Breast epithelium (tissue), 4 donors: ENCODE measurements at places on chromosomes 12 and 14. TPM values are rescaled to one million over a fixed set of nuclear protein-coding genes. Genes with fewer than 3 reads are reported as not detected.
A peak's percentile ranks its signal among the peaks of the same experiment; 100 is the strongest.

DNA sequence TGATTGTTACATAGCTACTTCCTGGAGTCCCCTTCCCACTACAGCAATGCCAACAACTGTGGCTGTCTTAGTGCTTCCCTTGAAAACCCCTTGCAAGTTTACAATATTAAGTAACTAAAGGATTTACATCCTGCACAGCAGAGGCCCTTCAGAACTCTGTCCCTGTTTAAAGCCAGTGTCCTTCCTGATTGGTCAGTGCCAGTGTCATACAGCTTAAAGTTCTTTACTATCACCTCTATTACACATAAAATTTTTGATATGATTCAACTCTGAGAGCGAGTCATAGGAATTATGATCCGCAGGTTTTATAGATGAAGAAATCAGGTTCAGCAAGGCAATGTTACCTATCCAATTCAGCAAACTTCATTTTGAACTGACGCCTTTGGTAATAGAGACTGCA is 91.4 kb upstream of the ALX1 start:
- DNase-seq: no peak

GRCh38 chr12:1994429-1995143 is 9.7 kb downstream of the DCP1B start:
- DNase-seq: no peak

DNA sequence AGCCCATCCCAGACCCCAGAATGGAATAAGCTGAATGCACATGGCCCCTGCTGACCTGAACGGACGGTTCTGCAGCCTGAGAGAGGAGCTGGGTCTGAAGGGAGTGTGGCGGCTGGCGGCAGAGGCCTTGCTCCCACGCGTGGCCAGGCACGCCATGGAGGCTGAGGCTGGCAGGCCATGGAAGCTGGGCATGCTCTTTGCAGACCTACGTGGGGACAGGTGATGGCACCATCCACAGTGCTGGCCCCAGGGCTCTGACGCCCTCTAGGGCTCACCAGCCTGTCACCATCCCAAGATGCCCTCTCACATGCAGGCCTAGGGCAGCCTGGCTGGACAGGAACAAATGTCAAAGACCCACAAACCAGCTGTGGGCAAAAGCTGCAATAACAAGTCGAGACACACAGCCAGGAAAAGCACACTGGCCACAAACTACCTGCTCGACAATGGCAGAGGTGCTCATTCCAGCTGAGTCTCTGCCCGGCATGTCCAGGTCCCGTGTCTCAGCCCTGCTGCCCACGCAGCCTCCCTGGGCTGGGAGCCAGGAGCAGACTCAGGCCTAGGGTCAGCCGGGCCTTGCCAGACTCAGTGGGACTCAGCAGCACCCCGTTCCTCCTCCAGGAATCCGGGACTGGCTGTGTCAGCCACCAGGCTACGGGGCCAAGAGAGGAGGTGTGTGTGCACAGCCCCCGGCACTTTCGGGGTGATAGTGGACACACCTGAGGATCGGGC is 19.7 kb downstream of the BTBD6 start:
- DNase-seq: no peak

DNA sequence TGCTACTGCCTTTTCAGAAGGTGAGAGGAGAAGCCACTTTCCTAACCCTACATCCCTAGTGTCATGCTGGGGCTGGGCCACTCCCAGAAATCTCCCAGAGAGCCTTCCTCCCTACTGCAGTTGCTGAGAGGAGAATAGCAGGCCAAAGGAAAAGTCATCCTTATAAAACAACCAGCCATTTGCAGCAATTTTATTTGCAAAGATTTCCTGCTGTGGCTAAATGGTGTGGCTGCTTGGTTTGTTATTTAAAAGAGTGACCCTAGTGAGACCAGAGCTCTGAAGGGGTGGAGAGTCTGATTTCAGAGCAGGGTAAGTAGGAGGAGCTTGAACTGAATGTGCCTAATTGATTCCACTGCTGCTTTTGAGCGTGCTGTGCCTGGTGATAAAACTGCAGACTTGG is 232.0 kb downstream of the GRIN2B start:
- DNase-seq: no peak

DNA sequence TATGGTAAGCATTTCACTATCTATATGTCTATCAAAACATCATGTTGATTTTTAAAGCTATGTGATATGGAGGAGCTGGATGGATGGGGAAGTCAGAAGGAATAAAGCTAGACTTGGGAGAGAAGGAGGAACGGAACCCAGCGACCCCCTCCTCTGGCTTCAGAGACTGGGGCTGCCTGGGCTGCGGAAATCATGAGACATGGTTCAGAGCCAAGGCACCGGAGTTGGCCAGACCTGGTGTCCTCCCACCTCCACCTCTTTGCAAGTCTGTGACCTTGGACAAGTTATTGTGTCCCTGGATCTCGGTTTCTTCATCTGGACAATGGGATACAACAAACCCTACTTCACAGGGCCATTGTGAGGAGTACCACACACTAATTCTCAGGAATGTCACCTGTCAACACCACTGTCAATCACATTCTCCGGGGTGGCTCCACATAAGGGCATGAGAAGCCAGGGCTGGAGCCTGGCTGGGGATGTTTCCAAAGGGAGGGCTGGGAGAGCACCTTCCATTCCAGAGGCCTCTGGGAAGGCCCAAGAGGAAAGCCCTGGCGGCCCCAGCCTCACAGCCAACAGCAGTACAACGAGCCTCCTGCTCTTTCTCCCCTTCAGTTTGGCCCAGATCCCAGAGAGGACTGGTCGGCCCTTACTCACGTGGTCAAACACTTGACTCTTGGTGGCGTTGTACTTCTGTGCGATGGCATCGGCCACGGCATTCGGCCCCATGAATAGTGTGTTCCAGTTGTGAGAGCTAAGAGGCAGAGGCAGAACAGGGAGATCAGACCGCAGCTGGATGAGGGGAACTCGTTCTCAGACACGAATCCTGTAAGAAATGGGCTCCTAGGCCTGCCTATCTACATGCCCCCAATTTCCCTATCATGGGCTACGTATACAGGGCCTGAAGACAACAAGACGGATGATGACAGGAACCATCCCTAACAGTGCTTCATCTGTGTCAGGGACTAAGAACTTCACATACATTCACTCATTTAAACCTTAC is 20.7 kb downstream of the RBM19 start:
- DNase-seq: no peak

The CCDC184 gene
- total RNA-seq: 0.44 TPM

The ORAI1 gene
- 6.0 TPM for total RNA-seq

The FAM90A1 gene
- total RNA-seq: 0.29 TPM

The FOXM1 gene
- total RNA-seq: 0.44 TPM

DNA sequence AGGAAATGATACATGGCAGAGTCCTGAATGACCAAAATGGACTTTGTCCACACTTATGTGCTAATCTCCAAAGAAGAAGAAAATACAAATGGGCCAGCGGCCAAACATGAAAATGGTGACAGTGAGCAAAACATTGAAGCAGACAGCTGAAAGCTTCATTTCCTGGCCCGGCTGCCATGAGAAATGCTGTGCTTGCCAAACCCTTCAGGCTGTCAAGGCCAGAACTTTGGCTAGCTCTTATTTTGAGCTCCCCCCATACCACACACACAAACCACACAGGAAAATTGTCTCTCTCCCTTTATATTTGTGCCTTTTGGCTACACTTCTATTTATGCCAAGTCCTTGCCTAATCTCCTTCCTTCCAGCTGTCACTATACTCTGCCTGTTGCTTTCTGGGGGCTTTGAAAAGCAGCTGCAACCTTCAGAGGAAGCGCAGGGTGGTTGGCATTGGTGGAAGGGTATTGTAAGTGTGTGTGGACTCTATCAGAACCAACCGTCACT is 323.8 kb downstream of the RAD51B start:
- peak; percentile 90 for DNase-seq

GRCh38 chr12:33605757-33606156 is 166.1 kb upstream of the SYT10 start:
- no peak for DNase-seq

- no peak for DNase-seq
Observed at GRCh38 chr12:131114942-131115584, 161.4 kb downstream of the ADGRD1 start.

The ADSS1 gene
- 13.0 TPM for total RNA-seq

- peak; percentile 38 for DNase-seq
Observed at GRCh38 chr12:125079648-125080645, 14.7 kb downstream of the AACS start.

- DNase-seq: no peak
Observed at GRCh38 chr12:42766754-42767153, 177.2 kb upstream of the PRICKLE1 start.

DNA sequence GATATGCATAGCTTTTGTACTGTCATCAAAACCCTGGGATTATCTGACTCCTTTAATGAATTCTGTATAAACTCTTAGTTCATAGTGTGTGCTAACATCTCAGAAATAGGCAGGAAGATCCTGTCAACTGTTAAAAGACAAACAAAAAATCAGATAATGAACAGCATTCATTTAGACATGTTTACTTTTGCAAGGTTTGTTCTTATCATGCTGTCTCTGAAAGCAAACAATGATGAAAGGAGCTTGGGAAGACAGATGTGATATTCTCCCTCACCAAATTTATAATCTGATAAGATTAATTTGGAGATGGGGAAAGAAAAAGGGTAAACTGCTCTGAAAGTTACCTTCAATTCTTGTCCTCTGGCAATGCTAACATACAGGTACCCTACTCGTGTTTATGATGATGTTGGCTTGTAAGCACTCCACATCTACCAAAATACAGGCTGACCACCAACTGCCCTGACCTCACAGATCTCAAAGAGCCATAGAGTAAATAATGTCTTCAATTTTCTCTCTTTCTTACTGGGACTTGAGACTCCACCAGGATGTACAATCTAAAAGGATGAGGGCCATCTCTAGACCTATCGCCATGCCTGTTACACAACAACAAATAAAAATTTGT is 233.8 kb downstream of the SSPN start:
- no peak for DNase-seq

The RNF212B gene
- total RNA-seq: not detected

DNA sequence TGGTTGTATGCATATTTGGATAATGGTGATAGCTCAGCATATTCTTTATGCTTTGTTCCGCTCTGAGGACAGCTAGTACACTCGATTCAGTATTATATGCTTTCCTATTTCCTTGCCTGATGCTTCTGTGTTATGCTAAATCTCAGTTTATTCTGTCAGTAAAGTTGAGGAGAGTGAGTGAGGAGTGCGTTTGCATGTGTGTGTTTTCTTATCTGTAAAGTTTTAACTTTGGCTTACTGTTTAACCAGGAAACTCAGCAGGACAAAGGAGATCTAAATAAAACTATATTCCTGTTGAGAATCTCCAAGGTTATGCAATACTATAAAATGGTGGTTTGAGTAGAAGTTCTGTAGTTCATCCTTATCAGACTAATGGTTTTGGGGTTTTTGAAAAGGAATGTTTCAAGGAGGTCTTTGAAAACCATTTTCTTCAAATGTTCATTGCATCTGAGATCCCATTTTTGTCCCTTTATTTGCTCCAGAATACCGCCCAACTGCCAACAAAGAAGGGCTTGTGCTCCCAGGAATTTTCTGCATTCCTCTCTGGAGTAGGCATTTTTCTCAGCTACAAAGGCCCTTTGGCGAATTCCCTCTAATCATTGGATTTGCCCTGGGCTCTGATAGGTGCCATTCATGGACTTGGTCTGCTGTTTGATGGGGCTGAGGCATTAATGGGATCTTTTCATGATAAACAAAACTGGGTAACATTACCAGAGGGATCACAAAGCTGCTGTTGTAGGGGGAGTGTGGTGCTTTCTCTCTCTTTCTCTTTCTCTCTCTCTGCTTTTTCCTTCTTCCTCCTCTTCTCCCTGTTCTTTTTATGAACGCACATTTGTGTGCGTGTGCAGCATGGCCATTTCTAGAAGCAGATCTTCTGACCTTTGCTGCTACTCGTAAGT is 71.7 kb downstream of the HMGA2 start:
- no peak for DNase-seq

DNA sequence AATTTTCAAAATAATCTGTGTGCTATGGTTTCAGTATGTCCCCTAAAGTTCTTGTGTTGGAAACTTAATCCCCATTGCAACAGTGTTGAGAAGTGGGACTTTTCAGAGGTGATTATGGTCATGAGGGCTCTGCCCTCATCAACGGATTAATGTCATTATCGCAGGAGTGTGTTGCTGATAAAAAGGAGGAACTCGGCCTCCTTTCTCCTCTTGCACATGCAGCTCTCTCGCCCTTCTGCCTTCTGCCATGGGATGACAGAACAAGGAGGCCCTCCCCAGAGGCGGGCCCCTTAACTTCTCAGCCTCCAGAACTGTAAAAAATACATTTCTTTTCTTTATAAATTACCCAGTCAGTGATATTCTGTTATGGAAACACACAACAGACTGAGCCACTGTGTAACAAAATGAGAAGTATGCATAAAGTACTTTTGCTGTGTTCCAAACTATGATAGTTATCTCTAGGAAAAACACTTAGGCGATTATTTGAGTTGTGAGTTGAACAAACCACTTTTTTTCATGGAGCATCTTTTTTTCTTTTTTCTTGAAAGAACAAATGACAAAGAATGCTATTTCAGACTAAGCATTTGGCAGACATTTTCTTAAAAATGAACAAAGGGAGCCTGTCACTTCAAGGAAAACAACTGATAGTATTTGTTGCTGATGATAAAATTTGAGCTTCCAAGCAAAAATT is 134.8 kb upstream of the FUT8 start:
- no peak for DNase-seq

DNA sequence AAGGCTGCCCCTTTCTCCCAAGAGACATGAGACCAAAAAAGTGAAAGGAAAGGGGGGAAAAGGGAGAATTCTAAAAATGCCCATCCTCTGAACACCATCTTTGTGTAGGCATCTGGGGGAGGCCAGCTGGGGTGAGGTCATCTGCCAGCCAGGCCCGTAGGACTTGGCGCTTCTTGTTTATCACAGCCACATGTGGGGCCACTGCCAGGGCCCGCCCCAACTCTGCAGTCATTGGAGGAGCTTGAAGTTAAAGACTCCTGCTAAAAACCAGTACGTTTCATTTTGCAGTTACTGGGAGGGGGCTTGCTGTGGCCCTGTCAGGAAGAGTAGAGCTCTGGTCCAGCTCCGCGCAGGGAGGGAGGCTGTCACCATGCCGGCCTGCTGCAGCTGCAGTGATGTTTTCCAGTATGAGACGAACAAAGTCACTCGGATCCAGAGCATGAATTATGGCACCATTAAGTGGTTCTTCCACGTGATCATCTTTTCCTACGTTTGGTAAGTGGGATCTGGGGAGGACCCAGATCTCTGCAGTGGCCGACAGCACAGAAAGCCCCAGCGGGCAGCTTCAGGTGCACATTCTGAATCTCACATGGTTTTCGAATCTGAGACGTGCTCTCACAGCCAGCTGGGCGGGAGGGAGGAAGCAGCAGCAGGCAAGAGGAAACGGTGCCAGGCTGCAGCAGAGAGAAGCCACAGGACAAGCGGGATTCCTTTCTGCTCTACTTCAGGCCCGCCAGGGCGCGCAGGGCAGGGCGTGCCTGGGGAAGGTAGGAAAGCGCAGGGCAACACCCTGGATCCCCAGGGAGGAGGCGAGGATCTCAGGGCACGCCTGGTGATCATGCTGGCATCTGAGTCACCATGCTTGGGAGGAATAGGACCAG is at the start of gene P2RX7:
Gene P2RX7, plus strand, starts transcription at position 276 of the 881 bp plus-strand sequence. Its CDS starts 95 bp downstream, at position 371.
- DNase-seq: peak; percentile 68

The GLT1D1 gene
- total RNA-seq: 0.33 TPM

The SYT10 gene
- not detected for total RNA-seq

DNA sequence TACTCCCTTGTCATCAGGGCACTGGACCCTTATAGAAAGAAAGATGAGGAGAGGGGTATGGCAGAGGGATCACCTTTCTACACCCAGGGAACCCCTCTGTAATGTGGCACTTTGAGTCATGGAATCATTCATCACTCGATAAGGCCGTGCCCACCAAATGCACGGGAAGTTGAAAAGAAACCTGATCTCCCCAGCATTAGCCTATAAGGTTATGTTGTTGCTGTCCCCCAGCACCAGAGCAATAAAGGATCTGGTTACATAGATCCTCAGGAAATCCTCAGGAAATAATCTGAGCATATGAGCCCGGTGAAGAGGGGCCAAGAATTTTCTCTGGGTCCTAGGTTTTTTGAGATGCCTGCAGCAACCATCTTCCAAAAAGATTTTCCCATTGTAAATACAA is 148.8 kb upstream of the CRY1 start:
- DNase-seq: no peak
